Psoas muscle (tissue), 8 donors: ENCODE measurements at places on chromosomes 11 and 22.

DNA sequence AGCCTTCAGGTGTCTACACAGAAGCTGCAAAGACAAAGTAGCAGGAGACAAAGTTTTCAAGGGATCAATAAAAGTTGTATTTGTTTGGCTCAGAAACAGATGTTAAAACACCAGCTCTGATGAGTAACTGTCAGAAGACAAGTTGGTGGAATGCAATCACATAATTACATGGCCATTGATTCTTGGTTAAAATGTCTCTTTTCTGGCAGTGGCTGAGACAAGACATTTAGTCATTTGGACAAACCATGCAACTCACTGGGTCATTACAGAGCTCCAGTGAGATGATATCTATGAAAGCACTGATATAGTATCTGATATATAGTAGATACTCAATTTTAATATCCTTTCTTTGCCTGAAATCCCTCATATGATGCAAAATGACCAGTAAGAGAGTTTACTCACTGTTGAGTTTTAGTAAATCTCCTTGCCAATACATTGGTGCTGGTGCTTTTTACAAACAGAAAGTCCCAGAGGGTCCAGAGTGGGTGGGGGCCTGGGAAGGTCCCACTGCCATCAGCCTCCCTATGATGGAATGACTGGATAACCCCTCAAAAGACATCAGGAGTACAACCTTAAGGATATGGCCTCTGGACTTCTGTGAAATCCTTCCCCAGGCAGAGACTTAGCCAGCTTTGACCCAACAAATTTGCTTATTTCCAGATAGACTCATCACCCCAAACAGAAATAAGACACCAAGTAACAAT lies 95.0 kb downstream of the SLC1A2 start:
- no peak for DNase-seq

DNA sequence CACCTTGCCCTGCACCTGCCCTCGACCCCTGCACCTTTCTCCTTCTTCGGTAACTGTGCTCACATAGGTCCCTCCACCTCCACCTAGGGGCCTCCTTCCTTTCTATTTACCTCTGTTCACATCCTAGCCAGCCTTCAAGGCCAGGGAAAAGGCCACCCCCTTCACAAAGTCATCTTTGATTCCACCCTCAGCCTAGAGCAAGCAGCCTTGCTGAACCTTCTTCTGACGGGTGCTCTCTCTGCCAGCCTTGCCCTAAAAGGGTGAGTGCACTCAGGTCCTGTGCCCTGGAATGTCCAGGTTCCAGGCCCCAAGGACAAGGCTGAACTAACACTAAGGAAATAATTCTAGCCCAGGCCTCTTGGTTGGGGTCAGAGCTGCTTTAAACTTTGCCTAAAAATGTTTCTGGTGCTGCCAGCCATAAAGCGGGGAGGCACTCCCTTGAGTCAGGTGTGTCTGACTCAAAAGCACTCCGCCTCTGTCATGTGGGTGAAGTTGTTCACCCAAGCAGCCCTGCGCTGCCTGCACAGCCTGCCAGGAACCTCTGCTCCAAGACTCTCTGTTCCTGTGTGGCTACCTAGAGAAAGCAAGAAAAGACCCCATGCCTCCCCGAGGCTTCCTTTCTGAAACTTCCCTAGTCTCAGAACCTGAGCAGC lies 9.2 kb upstream of the FAM83F start:
- DNase-seq, result no peak

GRCh38 chr11:45161252-45162063 lies 15.0 kb downstream of the PRDM11 start:
- DNase-seq, result peak; percentile 62

- no peak for DNase-seq
Observed at GRCh38 chr11:62961017-62961570, 23.7 kb downstream of the SLC22A6 start.

DNA sequence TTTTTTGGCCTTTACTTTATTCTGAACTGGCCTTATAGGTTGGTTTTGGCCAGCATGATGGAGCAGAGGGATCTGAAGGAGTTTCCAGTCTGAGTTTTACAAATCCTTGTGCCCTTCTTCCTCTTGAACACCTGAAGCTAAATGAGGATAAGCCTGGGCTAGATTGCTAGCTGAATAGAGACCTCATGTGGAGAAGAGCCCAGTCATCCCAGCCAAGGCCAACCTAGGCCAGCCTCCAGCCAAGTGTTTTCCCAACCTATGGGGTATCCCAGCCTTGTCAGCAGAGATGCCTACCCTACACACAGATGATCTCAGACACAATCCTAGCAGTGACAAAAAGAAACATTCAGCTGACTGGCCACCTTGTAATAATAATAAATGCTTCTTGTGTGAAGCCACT lies 966 bp upstream of the CASP12 start:
- no peak for DNase-seq

- no peak for DNase-seq
Observed at GRCh38 chr11:20762980-20763379, 93.6 kb downstream of the NELL1 start.

- DNase-seq, result peak; percentile 1
Observed at GRCh38 chr22:44365832-44366231, 53.1 kb upstream of the SHISAL1 start.

GRCh38 chr22:23536821-23537345 lies 43.2 kb downstream of the IGLL1 start:
- DNase-seq, result no peak

- no peak for DNase-seq
Observed at GRCh38 chr22:24443668-24444067, 16.3 kb downstream of the ADORA2A start.

DNA sequence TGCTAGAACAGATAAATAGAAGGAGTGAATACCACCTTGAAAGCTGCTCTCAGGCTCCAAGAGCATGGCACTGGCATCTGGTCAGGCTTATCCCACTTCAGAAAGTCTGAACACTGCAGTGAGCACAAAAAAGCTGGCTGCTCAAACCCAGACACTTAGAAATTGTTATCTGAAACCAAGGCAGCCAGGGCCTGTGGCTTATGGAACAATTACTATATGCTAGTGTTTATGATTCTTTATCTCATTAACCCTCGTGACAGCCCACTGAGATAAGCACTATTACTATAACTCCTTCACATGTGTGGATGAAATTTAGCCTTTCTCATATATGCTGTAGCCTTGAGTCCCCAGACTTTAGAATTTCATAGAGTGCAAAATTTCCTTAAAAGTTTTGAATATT lies 400.2 kb downstream of the RAB38 start:
- no peak for DNase-seq

DNA sequence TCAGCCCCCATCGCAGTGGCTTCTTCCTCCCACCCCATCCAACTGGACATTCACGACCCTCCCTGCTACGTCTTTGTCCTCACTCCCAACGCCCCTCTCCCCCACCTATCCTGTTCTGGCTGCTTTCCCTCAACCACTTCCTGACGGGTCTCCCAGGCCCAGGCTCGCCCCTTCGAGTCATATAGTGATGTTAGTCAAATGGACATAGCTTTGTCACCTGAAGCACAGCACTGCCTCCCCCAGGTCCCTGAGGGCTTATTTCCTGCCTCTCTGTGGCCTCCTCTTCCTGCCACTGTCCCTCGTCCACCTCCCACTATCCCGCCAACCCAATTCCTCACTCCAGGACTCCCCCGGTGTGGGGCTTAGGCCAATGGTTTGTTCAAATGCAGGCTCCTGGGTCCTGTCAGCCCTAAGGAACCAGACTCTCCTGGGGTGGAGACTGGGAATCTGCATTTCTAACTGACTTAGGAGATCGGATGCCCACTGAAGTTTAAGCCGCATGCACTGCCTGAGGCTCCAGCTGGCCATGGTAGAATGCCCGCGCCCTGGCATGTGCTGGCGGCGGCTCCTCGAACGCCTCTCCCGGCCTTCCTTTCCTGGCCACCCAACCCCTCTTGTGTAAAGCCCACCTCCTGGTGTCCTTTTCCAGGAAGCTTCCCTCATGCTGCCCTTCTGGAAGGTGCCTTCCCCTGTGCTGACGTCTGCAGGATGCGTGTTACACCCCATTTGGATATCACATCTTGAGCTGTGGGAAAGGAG lies 18.3 kb downstream of the SUN2 start:
- DNase-seq, result no peak

GRCh38 chr11:40445391-40445790 lies 1014.1 kb downstream of the LRRC4C start:
- no peak for DNase-seq

- peak; percentile 56 for DNase-seq
Observed at GRCh38 chr22:33271390-33272161, 213.4 kb upstream of the SYN3 start.

- no peak for DNase-seq
Observed at GRCh38 chr11:67500484-67500821, 4.7 kb downstream of the PITPNM1 start.

- no peak for DNase-seq
Observed at GRCh38 chr11:117752721-117753237, 44.2 kb downstream of the DSCAML1 start.

DNA sequence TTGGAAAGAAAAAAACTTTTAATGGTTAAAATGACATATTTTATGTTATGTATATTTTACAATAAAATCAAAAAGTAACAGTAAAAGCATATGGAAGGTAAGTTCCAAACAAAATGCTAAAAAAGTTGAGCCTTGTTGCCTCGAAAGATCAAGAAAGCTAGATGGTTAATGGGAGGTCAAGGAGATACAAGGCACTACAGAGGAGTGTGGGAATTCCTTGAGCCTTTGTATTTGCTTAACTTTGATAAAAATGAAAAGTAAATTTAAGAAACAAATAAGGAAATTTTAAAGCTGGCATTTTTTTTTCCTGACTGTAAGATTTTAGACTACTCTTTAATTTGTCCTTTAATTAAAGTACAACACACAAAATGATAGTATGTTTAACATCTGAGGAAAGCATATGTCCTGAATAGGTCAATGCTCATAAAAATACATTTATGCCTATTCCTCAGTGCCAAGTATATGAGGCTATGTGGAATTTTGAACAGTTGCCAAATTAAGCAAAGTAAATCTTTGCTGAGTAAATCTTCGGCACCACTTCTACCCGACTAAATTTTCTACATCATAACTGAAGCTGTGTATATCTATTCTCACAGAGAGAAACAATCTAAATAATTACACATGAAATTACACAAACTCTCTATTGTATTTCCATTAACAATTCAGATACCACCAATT lies 108.8 kb downstream of the TTC28 start:
- no peak for DNase-seq

DNA sequence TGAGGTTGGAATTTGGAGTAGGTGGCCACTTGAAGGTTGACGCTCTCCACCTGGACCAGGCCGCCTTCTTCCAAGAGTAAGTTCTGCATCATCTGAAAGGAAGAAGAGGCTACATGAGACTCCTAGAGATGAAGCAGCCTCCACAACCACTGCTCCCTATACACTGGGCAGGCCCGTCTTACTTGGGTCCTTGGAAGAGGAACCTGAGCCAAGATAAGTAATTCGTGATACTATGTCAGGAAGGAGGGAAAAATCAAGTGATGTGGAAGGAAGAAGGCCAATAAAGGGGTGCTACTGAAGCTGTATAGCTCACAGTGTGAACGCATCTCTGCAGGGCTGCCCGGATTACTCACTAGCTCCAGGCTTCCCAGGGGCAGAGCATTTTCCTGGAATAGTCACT lies 11.1 kb downstream of the UFD1 start:
- no peak for DNase-seq

GRCh38 chr11:2398664-2399355 lies 1.7 kb upstream of the TSSC4 start:
- DNase-seq, result no peak

- DNase-seq, result no peak
Observed at GRCh38 chr11:45471266-45471665, 185.1 kb upstream of the SYT13 start.

- DNase-seq, result peak; percentile 29
Observed at GRCh38 chr11:2534957-2535672, 90.3 kb downstream of the KCNQ1 start.

- DNase-seq, result no peak
Observed at GRCh38 chr11:96278039-96278897, 64.7 kb downstream of the MAML2 start.

- no peak for DNase-seq
Observed at GRCh38 chr11:126592496-126593410, 237.3 kb downstream of the ST3GAL4 start.

GRCh38 chr22:31561238-31561887 lies 65.0 kb downstream of the SFI1 start:
- DNase-seq, result peak; percentile 54

- DNase-seq, result no peak
Observed at GRCh38 chr11:26622181-26622580, 50.1 kb upstream of the MUC15 start.

DNA sequence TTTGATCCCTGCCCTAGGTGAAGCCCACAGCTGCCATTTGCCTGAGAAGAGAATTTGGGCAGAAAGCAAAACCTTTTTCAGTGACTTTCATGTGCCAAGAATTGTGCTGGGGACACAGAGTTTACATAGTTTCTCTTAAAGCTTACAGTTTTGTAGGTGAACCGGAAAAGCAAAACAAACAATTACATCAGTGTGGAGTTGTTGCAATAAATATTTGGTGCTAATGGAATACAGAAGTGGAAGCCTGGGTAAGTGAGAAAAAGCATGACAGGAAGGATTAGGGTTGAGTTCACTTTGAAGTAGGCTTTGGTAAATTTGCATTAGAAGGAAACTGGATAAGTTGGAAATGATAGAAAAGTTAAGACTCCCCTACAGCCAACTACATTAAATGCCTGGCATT lies 82.7 kb downstream of the RASSF10 start:
- DNase-seq, result no peak
